Fibroblast of skin of left biceps (primary cell): ENCODE measurements at places on chromosomes 2 and 18.
A peak's percentile ranks its signal among the peaks of the same experiment; 100 is the strongest.

DNA sequence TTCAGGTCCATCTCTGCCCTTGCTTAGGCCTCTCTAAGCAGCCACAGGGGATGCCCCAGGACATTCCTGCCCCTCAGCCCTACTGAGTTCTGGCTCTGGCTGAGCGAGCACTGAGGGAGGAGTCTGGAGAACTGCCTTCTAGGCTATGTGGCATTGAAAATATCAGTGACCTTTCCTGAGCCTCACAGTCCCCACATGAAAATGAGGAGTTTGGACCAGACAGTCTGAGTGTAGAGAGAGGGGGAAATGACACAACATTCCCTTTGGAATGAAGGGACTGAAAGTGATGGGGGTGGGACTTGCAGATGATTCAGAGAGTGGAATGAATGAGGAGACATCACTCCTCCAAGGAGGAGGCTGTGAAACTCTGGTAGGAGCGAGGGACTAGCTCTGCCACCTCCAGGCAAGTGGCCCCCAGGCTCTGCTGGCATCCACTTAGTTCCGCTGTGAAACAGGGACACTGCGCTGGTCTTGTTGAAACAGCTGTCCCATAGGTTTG lies 8.0 kb downstream of the TNS1 start:
- DNase-seq, result peak; percentile 50

GRCh38 chr18:32380559-32380958 lies 90.1 kb downstream of the GAREM1 start:
- DNase-seq, result no peak

DNA sequence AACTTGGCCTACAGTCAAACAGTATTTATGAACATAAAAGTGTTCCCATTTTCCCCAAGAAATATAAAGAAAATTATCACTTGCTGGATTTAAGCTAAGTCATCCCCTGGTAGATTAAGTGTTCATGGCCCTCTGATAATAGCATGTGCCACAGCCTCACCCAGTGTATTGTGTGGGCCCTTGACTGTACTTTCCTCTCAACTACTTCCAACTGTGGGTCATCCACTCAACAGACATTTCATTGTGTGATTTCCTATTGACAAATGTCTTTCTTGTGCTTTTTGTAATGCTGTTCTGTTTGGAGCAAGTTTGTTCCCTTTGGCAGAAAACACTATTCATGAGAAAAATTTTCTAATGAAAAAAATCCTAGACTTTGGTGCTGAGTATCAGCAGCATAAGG lies 48.4 kb upstream of the TMEM17 start:
- DNase-seq, result no peak

- no peak for DNase-seq
These were observed 1589.5 kb upstream of the PIK3C3 start for GRCh38 chr18:40365526-40365925.

DNA sequence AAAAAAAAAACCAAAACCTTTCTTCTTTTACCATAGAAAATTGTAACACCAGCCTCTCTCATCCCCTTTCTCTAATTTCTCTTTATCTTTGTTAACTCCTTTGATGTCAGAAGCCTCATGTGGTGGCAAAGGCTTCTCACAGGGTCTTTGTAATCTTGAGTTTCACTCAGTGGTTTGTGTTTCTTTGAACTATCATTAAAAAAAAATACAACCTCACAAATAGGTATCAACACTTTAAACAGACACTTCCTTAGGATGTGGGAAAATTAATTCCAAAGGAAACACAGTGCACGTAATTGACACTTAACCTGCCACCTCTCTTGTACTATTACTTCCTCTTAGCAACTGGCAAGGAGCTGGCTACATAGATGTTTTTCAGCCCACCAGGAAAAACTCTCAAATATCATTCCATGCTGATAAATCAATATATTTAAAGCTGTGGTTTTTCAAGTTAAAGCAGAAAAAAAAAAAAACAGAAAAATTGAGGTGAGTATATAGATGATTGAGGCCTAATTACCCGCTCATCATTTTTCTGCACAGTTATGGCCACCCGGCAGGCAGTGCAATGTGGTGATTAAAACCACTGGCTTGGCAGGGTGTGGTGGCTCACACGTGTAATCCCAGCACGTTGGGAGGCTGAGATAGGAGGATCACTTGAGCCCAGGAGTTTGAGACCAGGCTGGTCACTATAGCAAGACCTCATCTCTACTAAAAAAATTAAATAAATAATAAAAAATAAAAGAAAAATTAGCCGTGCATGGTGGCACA lies 193.5 kb downstream of the MYO3B start:
- no peak for DNase-seq

- DNase-seq, result peak; percentile 72
These were observed 19.5 kb downstream of the MYO1B start for GRCh38 chr2:191264647-191265081.

DNA sequence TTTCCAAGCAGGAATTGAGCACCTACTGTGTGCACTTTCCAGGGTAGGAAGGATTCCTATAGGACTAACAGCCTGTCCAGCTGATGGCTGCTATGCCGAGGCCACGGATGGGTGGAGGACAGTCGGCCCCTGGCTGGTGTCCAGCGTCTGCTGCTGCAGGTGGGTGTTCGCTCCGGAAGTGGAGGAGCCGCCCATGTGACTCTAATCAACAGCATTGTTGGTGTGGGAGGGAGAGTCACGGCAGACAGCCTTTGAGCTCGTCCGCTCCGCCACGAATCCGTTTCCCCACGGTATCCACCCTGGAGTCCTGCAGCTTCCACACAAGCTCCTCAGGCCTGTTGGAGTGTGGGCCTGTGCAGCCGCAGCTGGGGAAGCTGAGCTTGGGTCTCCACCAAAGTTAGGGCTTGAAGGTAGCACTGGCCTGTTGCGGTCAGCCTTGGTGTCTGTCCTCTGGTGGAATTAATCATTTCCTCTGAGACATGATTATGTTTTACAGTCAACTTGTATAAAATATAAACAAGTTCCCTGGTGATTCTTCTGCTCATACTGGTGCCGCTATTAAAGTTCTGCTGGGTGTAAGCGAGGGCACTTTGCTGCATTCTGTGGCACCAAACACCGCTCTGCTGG lies 185.9 kb upstream of the TPO start:
- no peak for DNase-seq

DNA sequence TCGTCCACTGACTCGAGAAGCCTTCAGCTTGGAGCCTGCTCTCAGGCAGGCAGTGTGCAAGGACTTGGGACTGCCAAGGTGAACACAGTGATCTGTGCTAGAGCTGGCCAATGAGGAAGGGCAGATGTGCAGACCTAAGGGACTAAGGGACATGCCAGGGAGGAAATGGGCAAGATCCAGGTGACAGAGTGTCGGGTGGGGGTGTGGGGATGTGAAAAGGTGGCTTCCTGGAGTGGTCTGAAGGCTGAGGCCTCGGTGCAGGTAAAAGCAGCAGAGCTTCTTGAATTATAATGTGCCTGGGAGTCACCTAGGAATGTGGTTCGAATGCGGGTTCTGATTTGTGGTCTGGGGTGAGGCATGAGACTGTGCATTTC lies 42.0 kb downstream of the STEAP3 start:
- DNase-seq, result no peak

GRCh38 chr2:228986961-228987360 lies 284.1 kb downstream of the PID1 start:
- DNase-seq, result no peak

DNA sequence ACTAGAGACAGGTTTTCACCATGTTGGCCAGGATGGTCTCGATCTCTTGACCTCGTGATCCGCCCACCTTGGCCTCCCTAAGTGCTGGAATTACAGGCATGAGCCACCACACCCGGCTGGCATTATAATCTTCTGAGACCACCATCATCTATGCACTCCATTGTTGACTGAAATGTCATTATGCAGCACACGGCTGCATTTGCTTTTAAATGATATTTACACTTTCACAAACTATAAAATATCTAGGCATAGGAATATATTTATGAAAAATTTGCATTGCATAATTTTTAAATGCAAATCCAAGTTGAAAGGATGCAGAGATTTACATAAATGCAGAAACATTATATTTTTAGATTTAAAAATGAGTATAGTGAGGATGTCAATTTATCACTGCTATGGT lies 30.0 kb upstream of the ANKRD44 start:
- DNase-seq, result no peak

- DNase-seq, result no peak
These were observed 20.4 kb upstream of the PAPOLG start for GRCh38 chr2:60735496-60736250.

DNA sequence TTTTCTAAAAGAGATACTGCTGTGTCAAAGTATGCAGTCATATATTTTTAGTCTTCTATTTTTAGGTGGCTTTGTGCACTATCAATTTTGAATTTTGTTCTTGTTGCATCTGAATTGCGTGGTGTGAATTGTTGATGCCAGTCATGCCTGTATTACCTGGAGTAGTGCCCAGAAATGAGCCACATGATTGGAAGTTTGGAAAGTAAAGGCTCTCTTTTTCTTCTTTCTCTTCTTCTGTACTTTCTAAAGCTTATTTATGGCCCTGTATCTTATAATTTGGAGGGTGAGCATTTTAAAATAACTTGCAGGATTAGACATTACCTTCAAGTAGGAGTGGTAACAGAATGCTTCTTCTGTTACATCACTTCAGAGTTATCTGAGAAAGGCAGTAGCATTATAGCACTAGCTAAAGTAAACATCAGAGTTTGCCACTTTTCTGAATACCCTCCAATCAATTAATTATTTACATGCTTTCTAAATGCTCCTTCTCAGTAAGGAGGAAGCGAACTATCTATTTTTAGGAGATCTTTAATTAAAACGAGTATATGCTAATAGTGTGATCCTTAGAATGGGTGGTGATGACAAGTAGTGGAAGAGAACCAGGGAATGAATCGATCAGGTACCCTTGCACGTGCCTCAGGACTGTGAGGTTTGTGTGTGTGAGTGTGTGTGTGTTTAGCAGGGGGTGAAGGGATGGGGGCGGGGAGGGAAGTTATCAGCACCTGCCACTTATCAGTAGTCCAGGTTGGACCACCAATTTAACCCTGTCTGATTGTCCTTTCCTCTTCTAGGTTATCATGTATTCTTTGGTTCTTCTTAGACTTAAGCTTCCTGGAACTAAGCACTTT lies 112.5 kb downstream of the MAP3K20 start:
- DNase-seq, result no peak

DNA sequence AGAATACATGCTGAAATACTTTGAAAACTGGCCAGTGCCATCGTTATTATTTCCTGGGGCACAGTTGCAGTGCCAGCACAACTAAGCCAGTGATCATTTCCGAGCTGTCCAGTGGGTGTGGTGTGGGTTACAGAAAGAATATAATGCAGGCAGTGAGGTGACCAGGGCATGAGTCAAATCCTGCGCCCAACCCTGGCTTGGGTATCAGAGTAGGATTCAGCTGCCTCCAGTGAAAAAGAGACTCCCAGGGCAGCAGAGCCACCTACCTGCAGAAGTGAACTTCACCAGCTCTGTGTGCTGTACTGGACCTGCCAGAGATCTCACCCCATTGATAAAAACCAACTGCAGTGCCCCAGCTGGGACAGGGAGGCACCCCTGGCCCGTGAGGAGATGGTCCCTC lies 18.0 kb downstream of the SLC9A2 start:
- DNase-seq, result no peak

- no peak for DNase-seq
These were observed 71.1 kb upstream of the SNTG2 start for GRCh38 chr2:879540-879939.

- DNase-seq, result no peak
These were observed 3.1 kb upstream of the CIB4 start for GRCh38 chr2:26644188-26644835.

DNA sequence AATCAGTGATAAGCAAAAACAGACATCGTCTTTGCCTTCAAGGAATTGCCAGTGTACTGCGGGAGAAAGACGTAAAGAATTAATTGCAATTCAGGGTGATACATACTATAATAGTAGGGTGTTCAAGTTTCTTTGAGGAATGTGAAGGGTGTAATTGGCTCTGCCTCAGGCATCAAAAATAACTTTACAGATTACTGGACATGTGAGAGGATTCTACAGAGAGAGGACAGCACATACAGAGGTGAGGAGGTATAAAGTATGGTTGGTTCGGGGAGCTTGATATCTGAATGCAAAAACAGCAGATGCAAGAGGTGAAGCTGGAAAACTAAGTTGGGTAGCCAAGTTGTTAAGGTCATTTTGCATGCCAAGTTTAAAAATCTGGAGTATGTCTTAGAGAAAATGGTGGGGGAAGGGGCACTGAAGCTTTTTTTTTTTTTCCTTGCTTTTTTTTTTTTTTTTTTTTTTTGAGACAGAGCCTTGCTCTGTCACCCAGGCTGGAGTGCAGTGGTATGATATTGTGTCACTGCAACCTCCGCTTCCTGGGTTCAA lies 227.5 kb upstream of the FOSL2 start:
- DNase-seq, result no peak

GRCh38 chr18:7333025-7333562 lies 102.2 kb downstream of the LRRC30 start:
- no peak for DNase-seq

- DNase-seq, result no peak
These were observed 266.0 kb upstream of the FSIP2 start for GRCh38 chr2:185472574-185472973.

- DNase-seq, result no peak
These were observed 71.2 kb downstream of the NABP1 start for GRCh38 chr2:191749181-191749540.

DNA sequence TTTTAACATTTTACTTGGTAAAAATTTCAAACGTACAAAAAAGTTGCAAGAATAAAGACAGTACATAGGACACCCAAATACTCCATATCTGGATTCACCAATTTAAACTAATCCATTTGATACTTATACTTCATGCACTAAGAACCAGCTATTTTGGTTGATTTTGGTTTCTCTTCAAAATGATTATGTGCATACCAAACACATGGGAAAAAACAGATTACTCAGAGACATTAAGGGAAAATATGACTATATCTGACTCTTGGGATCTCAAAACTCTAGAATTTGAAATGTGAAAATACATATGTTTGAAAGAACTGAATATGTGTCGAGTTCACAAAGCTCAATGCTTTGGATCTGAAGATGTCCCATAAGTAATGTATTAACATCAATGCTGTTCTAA lies 15.5 kb upstream of the MALL start:
- DNase-seq, result no peak

DNA sequence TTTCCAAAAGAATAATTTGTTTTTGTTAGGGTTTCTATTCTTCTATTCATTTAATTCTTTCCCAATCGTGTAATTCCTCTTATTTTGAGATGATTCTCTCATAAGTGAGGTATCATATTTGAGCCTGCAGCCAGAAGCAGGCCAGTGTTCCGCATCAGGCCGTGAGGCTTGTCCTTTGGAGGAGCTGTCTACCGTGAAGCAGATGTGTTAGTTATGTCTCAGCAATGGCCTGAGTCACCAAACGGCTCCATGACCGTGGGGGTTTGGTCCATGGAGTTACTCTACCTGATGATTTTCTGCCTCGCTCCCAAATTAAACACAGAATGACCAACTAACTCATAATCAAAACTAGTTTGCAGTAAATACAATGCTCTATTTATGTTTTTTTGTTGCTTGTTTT lies 64.2 kb upstream of the TMEM87B start:
- no peak for DNase-seq

GRCh38 chr2:223007531-223007930 lies 44.5 kb upstream of the KCNE4 start:
- no peak for DNase-seq

GRCh38 chr18:42230636-42231035 lies 275.6 kb downstream of the PIK3C3 start:
- DNase-seq, result no peak

GRCh38 chr2:210503001-210503623 lies 26.6 kb upstream of the LANCL1 start:
- peak; percentile 3 for DNase-seq
